NCI-H510A treated with DMSO at 0.1 percent for 48 hours (cell line): ENCODE measurements at places on chromosomes 1 and 21.

DNA sequence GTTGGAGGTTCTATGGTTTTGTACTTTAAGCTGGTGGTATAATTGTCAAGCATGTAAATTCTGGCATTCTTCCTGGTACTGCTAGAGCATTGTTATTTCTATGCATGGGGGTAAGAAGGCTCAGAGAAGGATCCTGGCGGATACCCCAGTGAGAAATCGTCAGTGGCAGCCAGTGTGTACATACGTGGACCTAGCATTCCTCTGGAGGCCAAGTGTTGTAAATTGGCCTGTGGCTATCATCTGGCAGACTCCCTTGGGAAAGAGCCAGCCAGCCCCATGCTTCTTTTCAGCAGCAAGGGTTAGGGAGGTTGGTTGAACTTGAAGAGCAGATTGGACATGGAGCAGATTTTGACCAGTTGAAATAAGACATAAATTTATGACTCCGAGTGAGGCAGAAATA, 5.2 kb upstream of the AGO3 start:
- DNase-seq: no peak

GRCh38 chr1:33426916-33427315, 4.0 kb downstream of the PHC2 start:
- DNase-seq: no peak

- peak; percentile 92 for DNase-seq
These were observed 471 bp upstream of the MTF2 start for GRCh38 chr1:93078638-93078985.

- DNase-seq: no peak
These were observed 1316.8 kb upstream of the B3GALT2 start for GRCh38 chr1:194503209-194503608.

DNA sequence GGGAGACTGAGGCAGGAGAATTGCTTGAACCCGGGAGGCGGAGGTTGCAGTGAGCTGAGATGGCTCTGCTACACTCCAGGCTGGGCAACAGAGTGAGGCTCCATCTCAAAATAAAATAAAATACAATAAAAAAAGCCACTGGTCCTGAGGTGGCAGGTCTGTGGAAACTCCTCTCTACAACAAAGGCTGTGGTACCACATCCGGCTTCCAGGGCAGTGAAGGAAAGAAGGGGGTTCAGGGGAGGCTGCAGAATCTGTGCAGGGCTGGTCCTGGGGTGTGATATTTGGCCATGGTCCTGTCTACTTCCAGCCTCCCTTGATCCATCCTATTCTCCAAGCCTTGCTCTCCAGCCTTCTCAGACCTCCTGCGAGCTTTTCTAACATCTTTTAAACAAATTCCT, 731 bp upstream of the ZNF683 start:
- no peak for DNase-seq

DNA sequence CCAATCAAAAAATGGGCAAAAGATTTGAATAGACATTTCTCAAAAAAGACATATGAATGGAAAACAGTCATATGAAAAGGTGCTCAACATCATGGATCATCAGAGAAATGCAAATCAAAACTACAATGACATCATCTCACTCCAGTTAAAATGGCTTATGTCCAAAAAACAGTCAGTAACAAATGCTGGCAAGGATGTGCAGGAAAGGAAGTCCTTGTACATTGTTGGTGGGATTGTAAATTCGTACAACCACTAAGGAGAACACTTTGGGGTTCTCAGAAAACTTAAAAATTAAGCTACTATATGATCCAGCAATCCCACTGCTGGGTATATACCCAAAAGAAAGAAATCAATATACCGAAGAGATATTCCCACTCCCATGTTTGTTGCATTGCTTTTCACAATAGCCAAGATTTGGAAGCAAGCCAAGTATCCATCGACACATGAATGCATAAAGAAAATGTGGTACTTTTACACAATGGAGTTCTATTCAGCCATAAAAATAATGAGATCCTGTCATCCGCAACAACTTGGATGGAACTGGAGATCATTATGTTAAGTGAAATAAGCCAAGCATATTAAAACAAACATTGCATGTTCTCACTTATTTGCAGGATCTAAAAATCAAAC, 17.9 kb downstream of the GBP5 start:
- peak; percentile 68 for DNase-seq

GRCh38 chr1:55215194-55216021, at the start of gene USP24:
Gene USP24, minus strand, starts transcription at chr1:55215364. Its CDS starts 251 bp downstream, at chr1:55215113.
- peak; percentile 60 for DNase-seq

- no peak for DNase-seq
These were observed 181.2 kb downstream of the DPYD start for GRCh38 chr1:97739596-97740103.

- no peak for DNase-seq
These were observed 1.3 kb downstream of the TRIM33 start for GRCh38 chr1:114509596-114510273.

DNA sequence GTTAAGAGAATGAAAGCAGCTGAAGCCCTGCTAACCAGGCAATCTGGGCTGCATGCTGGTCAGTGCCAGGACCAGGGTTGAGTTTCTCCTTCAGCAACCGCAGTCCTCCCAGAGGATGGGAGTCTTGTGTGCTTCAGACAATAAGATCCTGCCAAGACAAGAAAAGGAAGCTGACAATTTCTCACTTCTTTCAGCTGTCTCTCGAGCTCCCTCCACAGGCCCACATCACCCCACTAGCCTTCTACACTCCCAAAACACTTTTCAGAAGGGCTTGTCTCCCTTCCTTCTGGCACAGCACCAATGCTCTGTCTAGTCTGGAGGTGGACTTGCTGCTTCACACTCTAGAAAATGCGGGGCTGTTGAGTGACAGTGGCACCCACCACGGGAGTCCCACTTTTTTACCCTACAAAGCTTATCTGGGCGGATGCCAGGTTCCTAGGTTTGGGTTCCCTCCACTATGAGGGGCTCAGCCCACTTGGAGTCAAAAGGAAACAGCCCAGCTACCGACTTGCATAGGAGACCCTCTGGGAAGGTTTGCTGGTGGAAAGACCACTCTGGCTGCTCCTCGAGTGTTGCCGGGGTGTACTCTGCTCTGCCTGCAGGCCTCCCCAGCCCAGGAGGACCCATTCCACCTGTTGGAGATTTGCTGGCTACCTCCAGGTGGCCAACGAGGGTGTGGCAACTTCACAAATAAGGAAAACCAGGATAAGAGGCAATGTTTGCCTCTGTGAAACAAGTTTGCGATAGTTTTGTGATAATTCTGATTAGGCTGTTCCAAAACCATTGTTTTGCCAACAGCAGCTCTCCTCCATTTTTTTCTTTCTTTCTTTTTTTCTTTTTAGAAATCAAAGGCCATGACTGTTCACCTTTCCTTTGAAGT, 68.9 kb downstream of the TENT5C start:
- DNase-seq: no peak

DNA sequence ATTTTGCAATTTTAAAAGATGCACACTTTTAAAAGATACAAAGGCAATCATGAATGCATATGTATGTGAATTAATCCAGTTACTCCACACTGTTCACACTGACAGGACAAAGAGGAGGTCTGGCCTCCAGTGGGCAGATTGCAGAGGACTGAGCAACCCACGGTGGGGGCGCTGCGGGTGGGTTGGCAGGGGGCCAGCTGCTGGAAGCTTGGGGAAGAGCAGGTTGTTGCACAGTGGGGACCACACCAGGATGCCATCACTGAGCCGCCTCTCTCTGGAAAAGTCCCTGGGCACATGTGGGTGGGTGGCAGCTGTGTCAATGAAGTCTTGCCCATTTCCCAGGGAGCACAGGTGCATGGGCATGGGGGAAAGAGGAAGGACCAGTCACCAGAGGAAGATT, 12.7 kb upstream of the PADI4 start:
- no peak for DNase-seq

GRCh38 chr1:39960431-39960958, 5.5 kb downstream of the MFSD2A start:
- DNase-seq: peak; percentile 100

DNA sequence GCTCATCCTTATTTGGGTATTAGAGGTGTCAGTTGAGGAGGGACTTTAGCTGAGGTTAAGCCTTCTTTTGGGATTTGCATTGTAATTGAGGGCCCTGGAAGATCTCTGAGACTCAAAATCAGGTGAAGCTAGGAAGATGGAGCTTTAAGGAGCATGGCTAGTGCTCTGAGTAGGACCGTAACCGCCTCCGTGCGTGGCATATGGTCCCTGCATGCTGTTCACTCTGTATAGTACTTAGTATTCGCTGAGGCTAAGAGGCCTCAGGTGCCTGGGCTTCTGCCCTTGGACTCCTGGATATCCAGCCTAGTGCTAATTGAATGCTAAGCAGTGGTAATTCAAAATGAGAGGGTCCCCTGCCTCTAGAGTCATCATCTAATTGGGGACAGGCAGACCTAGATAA, 22.5 kb downstream of the NSUN4 start:
- DNase-seq: no peak

- no peak for DNase-seq
These were observed 110.7 kb downstream of the ST6GALNAC3 start for GRCh38 chr1:76185207-76185606.

DNA sequence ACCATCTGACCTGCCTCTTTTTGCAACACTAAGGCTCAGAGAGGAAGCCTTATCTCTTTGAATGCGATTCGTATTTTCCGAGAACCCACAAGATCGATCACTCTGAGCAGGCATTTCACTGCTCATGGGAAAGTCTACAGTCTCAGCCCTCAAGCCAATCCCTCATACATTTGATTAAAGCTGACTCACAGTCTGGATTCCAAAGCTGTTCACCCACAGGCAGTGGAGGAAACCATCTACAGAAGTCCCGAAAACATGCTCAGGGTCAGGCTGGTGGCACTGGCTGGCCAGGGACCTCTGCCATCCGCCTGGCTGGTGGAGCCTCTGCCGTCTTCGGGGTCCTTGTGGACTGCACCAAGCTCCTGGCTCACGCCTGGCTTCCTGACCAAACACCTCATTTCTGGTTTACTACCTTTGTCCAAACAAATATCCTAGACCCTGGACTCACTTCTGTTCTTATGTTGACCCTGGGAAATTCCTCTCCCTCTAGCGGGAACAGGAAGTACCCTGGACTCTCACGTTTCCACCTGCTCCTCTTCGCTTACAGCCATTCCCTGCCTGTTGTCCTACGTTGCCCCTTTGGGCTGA, 650.0 kb downstream of the SMYD3 start:
- DNase-seq: no peak

DNA sequence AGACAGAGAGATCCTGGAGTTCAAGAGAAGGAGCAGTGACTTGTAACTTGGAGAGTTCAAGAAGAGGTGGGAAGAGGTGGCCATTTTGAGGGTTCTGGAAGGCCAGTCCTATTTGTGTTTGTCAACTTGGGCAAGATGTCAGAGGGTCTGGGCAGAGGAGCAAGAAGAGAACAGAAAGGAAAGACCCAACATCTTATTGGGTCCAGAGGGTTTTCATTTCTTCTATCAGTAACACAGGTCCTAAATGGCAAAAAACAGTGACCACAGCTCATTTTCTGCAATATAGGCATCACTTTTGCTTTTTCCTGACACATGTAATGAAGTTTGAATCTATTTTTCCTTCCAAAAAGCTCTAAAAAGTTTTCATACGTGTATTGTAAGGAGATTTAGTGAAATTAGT, 38.3 kb upstream of the MAP10 start:
- DNase-seq: no peak

DNA sequence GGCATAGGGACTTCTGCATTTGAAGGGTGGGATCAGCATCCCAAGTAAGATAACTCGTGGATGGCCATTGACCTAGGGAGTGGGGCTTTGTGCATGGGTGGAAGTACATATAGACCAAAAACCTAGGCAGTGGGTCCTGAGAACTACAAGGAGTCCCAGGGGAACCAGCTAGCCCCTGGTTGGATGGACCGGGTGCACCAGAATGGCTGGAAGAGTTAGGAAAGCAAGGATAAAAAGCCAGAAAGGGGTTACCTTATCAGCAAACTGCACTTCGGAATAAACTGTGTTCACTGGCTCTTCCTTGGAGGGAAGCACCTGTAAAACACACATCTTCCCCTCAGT, 26.6 kb upstream of the SLAMF6 start:
- DNase-seq: no peak

DNA sequence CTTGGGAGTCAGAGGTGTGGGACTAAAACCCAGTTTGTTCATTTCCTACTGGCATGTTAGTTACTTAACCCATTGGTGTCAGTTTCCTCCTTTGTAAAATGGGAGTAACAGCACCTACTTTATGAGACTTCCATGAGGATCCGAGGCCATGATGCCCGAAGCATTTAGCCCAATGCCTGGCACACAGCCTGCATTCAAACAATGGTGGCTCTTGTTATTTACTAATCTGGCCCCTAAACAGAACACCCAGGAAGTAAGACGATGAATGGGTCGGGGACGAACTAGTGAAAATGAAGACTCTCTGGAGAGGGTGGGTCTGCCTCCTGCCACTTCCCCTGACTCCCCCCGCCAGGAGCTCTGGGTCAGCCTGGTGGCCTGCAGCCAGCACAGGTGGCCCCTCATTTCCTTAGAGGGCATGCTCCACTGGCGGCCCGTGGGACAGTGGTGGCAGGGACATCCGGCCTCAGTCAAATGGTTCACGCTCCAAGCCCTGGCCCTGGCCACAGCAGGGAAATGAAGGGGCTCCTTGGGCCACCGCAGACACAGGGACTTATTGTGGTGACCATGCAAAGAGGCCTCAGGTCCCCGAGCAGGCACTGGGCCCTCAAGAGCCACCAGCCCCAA, 9.5 kb upstream of the TAS1R2 start:
- DNase-seq: no peak

DNA sequence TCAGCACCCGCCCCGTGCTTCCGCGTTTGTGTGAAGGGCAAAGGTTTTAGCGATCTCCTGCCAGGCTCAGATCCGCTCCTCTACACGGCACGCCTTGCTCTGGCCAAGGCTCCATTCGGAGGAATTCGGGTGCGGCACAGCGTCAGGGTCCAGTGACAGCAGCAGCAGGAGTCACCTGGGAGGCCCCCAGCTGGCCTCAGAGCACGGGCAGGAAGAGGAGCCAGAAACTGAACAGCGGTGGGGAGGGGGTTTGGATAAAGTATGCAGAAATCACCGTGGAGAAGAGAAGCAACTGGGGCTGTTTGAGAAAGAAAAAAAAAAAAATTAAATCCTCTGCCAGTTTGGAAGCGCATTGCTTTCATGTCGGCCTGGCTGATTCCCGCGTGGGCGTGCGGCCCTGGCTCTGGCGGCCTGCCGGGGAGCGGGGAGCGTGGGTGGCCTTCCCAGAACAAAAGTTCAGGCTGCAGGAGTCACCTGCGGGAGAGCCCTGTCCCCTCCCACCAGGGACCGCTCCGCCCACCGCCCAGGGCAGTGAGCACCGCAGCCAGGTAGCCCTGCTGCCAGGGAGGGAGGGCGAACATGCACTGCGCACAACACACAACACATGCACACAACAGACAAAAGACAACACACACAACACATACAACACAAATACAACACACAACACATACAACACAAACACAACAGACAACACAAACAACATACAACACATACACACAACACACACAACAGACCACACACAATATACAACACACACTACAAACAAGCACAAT, 107.6 kb downstream of the ETS2 start:
- peak; percentile 93 for DNase-seq
